Mammary epithelial cell (primary cell): ENCODE measurements at places on chromosomes 12 and 14. TPM values are rescaled to one million over a fixed set of nuclear protein-coding genes. Genes with fewer than 3 reads are reported as not detected.

DNA sequence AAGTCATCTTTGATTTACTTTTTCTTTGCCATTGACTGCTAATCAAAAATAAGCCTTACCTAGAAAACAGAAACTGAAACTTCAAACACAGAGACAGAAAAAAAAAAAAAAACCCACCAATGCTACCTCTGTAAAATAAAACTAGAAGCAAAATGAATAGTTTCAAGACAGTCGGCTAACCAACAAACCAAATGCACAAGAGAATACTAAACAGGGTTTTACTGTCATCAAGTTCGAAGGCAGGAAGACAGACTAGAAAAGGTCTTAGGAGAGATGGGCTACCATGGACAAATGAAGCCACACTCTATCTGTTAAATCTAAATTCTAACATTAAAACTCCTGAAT lies 59.5 kb downstream of the SEL1L start:
- DNase-seq, result no peak

- DNase-seq, result peak; percentile 86
These were observed 57.2 kb upstream of the AEBP2 start for GRCh38 chr12:19382111-19382526.

DNA sequence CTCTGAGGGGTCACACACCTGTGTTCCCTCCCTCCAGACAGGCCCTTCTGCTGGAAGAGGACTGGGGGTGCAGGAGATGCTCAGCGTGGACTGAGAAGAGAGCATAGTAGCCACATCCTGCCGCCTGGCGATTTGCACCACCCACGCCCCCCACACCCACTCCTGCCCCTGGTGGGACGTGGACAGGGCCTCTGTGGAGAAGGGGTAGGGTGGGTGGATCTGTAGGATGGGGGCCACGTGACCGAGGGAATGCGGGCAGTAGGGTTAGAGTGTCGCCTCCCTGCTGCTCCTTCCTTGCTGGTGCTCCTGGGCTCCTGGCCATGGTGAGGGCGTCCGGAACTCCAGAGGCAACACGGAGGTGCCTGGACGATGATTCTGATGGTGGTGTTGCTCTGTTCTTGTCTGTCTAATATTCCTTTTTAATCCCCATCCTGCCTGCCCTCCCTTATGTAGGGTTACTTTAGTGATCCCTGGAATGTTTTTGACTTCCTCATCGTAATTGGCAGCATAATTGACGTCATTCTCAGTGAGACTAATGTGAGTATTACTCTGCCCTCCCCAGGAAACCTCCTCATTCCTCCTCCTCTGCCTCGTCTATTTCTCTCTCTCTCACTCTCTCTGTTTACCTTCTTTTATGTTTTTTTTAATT lies 161.5 kb upstream of the FKBP4 start:
- no peak for DNase-seq

DNA sequence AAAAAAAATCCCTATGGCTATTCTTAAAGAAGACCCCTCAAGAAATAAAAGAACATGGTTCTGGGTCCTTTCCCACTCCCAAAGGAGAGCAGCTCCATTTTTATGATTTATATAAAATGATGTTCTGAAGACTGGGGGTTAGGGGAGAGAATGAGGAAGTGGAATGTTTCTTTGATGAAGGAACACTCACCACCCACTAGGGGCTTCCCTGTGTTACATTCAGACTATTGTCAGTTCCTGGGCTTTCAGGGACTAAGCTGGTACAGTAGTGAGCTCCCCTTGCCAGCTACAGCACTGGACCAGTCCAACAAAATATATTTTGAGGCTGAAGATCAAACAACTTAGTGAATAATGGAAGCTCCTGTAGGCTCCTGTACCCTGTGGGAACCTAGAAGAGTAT lies 98.9 kb downstream of the HMGA2 start:
- no peak for DNase-seq

- DNase-seq, result no peak
These were observed 13.3 kb downstream of the SLC15A4 start for GRCh38 chr12:128810182-128811127.

DNA sequence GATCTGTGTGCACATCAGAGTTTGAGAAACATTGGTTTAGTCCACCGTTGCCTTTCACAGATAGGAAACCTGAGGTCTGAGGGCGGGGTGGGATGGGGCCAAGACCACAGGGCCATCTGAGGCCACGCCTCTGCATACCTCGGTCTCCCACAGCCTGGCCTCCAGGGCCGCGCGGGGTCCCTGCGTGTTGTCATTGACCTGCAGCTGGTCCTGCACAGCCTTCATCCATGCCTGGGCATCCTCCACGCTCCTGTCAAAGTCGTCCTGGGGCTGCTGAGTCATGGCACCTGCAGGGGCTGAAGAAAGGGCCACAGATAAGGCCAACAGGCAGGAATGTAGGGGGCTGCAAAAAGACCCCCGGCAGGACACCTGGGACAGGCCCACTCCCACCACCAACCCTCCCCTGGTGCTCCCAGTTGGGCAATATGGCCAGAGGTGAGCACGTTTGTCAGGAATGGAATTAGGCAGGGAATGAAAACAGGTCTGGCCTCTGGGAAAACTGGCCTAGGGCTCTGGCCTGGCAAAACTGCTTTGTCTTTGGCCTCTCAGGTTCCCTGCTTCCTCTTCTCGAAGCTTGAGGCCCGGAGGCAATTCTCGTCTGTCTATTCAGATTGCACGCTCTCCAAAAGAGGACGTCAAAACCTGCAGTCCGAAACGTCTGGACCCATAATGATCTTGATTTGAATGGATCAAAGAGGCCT lies 40.8 kb downstream of the SYNE3 start:
- no peak for DNase-seq

Gene GLS2
- 8.3 TPM for polyA plus RNA-seq

Gene PTHLH
- 246 TPM for polyA plus RNA-seq

Gene SLC5A8
- 0.01 TPM for polyA plus RNA-seq

Gene RTL1
- not detected for polyA plus RNA-seq
